CD4-positive, alpha-beta T cell (primary cell): ENCODE measurements at places on chromosomes 12 and 14. TPM values are rescaled to one million over a fixed set of nuclear protein-coding genes. Genes with fewer than 3 reads are reported as not detected.

KRT78 gene
- total RNA-seq: not detected

ADCY4 gene
- total RNA-seq: 5.9 TPM

TUNAR gene
- not detected for total RNA-seq

STAB2 gene
- total RNA-seq: not detected

OR4K13 gene
- not detected for total RNA-seq

TPPP2 gene
- not detected for total RNA-seq

BCL11B gene
- total RNA-seq: 254 TPM

RHOJ gene
- total RNA-seq: not detected

GALNT8 gene
- 0.56 TPM for total RNA-seq

GPR135 gene
- 0.81 TPM for total RNA-seq

C12orf50 gene
- total RNA-seq: not detected

DNA sequence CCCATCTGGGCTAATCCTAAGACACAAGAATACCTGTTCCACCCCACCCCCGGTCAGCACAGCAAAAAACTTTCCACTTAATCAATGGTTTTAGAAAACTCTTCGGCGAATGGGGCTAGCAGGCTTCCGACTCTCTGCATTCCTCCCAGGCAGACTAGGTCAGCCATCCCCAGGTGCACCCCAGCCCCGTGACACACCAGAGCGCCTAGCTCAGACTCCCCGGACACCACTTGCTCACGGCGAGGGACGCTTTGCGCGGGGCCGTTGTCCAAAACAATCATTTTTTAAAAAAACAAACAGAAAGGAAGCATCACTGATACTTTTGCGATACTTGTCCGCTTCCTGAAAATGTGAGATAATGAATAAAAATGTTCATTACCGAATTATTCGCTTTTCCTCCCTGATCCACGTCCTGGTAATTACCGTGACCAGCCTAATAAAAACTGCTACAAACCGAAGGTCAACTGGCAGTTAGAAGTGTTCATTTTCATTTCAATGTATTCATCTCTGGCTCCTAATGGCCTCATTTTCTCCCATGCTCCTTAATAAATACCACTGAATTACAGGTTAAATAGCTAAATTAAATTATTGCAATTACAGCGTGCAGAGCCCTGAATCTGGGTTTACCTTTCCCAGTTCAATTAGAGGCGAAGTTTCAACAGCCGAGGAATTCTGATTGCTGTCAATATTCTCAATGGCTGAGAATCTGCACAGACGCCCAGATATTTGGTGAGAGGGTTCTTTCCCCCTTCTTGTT lies 73.1 kb downstream of the BCL11B start:
- no peak for DNase-seq

- DNase-seq: no peak
Measured at GRCh38 chr12:111673503-111673902, 12.3 kb downstream of the BRAP start.

DNA sequence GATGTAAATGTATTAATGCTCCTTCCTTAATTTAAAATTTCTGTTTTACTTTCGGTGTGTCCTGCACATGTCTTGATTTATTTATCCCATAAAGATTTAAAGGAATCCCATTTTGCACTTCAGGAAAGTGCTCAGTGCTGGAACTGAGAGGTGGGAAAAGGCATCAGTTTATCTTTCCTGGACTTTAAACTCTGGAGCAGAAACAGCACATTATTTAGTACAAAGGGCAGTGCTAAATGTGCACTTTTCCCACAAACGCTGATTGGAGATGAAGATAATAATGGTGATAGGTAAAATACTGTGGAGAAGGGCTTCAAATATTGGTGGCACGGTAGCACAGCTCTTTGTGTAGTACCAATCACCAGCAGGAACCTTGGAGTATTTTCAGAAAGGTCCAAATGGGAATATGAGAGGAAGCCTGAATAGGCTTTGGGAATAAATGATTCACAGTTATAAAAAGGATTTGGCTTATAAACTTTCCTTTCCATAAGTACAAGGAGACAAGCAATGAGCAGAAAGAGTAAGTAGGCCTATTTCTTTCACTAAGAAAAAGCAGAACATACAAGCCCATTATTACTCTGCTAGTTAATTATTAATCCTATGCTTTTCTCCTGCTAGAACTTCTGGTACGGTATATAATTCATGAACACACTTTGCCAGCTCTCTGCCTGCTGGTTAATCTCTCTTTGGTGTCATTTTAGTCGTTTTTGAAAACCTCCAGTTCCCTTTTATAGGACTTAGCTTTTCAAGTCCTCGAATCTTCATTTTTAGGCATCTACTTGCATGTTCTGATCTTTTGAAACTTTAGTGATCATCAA lies 58.3 kb downstream of the SLC15A5 start:
- no peak for DNase-seq

DNA sequence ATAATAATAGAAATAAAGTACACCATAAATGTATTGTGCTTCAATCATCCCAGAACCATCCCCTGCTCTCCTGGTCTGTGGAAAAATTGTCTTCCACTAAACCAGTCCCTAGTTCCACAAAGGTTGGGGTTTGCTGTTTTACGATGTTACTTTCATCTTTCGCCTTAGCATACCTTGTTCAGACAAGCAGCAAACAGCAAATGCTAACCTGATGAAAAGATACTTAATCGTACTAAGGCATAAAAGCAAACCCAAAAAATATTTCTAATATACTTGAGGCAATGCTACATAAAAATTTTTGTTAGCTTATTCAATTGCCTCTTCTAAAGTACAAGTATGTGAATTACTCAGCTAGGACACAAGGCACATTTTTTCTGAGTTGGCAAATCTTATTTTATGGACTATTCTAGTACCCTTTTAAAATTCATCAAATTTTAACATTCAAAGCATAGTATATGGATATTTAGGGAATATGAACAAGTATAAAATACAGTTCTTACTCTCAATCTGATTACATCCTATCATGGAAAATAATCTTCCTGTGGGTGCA lies 97.1 kb upstream of the PLEKHG7 start:
- DNase-seq: no peak

DNA sequence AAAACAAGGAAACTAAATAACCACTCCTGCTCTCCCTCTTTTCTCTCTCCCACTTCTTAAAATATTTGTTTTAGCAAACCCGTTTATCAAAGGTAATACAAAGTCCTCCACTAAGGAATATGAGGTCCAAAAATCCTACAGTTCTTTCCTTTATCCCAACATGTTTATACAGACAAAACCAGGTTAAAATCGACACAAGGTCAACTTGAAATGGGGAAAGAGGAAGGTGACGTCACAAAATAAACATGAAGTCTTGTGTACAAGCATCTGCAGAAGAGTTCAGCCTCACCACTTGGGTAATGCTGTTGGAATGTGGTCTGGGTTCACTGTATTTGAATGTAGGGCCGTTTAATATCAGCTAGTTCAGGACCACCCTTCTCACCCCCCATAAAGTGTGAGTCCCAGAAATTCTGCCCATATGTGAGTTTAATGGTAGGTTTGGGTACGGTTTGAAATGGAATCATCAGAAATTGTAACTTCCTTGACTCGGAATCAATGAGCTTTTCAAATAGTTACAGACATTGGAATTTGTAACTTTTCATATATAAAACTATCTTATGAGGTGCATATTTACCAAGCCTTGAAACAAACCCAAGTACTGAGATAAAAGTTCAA lies 120.0 kb upstream of the SLC38A2 start:
- no peak for DNase-seq

DNA sequence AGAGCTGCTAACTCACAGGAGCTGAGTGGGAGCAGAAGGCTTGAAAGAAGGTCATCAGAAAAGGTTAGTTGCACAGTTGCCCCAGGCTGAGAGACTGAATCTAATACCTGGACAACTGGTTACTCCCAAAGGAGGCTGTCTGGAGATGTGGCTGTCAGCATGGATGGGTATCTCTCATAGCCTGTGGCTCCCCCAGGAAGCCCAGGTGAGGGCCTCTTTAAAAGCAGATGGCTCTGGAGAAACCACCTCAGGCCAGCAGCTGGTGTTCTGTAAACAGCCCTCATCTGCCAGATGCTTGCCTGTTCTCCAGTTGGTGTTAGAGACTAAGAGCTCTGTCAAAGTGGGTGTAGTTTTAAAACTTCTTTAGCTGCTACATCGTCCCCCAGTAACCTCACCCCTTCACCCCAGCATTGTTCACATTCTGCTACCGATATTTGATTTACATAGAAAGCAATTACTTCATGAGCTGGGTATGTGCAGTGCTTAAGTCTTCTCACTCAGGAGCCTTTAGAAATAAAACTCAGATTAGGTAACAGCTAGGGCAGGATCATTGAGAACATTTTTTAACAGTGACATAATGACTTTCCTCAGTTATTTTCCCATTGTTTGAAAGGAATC lies 25.8 kb downstream of the DACT1 start:
- DNase-seq: no peak

DNA sequence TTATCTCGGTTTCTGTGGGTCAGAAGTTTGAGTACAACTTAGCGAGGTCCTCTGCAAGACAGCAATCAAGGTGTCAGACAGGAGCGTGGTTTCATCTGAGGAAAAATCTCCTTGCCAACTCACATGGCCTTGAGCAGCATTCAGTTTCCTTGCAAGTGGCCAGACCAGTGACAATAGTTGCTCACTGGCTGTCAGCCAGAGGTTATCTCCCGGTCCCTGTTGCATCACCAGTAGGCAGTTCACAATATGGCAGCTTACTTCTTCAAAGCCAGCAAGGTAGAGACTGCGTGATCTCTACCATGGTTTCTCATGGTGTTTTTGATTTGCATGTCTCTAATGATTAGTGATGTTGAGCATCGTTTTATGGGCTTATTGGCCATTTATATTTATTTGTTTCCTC lies 143.8 kb upstream of the DAAM1 start:
- no peak for DNase-seq

GRCh38 chr12:67047634-67048033 lies 221.5 kb upstream of the CAND1 start:
- no peak for DNase-seq

DNA sequence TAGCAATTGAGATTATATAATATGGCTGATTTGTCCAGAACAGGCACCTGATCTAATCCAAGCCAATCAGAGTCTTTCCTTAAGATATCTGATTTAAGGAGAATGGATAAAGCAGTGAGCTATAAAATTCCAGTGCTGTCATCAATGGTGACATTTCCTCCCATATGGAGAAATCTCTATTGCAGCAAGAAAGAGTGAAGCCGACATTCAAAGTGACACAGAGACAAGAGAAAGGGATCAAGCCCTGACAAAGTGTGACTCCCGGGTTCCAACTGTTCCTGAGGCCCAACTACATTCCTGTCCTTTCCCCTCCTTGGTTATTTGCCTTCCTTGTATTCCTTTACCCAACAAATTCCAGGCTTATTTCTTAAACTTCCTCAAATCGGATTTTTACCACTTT lies 430.0 kb upstream of the SOX5 start:
- DNase-seq: no peak

GRCh38 chr14:99961826-99962518 lies 103.2 kb upstream of the EVL start:
- no peak for DNase-seq

GRCh38 chr12:76032043-76032981 lies 736 bp upstream of the PHLDA1 start:
- peak; percentile 24 for DNase-seq

- no peak for DNase-seq
Measured at GRCh38 chr12:52771088-52771487, 6.1 kb downstream of the KRT76 start.

DNA sequence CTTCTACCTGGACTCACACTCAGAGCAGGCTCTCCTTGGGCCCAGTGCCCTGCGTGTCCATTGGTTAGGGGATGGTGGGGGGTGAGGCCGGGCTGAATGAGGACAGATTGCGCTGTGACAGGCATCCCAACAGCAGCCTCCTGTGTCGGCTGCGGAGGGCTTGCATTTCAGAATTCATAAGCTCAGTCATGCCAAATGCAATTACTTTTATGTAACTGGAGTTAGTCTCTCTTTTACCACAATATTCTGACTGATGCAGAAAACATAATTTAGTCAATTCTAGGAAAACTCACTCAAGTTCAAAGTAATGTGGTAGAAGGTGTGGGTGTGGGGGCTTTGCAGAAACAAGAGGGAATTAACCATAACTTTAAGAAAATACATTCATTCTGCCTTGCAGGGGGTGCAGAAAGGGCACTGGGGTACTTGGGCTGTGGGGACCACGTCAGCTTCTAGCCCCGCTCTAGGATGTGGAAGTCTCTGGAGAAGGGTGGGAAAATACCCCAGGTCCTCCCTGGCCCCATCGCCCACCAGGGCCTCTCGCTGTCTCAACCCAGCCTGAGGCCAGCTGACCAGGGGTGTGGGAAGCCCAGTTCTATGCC lies 257.7 kb downstream of the ADGRD1 start:
- DNase-seq: no peak

DNA sequence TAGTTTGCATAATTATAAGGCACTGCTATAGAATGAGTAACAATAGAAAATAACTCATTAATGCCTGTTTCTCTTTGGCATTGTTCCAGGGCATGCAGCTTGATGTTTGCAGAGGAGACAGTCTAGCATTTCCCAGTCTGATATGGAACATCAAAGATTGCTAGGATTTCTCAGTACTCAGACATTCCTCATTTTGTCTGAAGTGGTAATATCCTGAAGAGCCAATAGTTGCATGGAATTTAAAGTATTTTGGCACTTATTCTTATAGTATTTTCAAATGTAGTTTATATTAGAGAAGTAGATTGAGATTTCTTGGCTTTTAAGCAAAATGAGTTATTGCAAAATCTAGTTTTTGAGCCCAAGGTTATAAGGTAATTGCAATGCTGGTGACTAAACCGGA lies 337.3 kb upstream of the E2F7 start:
- no peak for DNase-seq

- DNase-seq: no peak
Measured at GRCh38 chr14:95195031-95195430, 37.7 kb upstream of the DICER1 start.

GRCh38 chr12:105279460-105280056 lies 43.6 kb upstream of the APPL2 start:
- no peak for DNase-seq

GRCh38 chr12:12010277-12011039 lies 60.3 kb upstream of the BCL2L14 start:
- DNase-seq: no peak

- DNase-seq: no peak
Measured at GRCh38 chr12:84201976-84202375, 710.6 kb downstream of the SLC6A15 start.

GRCh38 chr12:132586929-132587328 lies 23.5 kb downstream of the LRCOL1 start:
- DNase-seq: no peak

GRCh38 chr14:70887737-70888499 lies 19.3 kb upstream of the PCNX1 start:
- DNase-seq: no peak

GRCh38 chr12:96352161-96352835 lies 47.9 kb downstream of the CDK17 start:
- no peak for DNase-seq

- no peak for DNase-seq
Measured at GRCh38 chr14:22569737-22570131, 19.3 kb downstream of the DAD1 start.

DNA sequence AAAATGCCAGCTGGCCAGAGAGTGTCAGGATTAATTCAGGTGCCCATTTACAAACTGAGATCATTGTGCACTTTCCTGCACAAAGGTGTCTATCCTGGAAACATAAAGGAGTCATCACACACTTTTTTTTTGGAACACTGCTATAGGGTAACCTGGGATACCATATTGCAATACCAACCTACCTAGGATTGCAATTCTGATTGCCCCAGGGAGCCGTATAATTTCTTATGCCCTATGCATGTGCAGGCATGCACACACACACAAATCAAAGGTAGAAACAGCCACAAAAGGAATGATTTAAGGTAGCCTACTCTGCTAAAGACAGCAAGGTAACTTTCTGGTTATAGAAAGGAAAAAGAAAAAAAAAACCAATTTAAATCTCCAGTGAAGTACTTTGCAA lies 285.3 kb upstream of the KITLG start:
- DNase-seq: no peak
